ENCODE measurements at places on chromosomes 3 and 15.
A peak's percentile ranks its signal among the peaks of the same experiment; 100 is the strongest.

- DNase-seq, result no peak
Observed at GRCh38 chr3:59866076-59866475, 816.3 kb upstream of the CFAP20DC start.

- DNase-seq, result peak; percentile 9
Observed at GRCh38 chr15:73244333-73244732, 124.4 kb downstream of the HCN4 start.

DNA sequence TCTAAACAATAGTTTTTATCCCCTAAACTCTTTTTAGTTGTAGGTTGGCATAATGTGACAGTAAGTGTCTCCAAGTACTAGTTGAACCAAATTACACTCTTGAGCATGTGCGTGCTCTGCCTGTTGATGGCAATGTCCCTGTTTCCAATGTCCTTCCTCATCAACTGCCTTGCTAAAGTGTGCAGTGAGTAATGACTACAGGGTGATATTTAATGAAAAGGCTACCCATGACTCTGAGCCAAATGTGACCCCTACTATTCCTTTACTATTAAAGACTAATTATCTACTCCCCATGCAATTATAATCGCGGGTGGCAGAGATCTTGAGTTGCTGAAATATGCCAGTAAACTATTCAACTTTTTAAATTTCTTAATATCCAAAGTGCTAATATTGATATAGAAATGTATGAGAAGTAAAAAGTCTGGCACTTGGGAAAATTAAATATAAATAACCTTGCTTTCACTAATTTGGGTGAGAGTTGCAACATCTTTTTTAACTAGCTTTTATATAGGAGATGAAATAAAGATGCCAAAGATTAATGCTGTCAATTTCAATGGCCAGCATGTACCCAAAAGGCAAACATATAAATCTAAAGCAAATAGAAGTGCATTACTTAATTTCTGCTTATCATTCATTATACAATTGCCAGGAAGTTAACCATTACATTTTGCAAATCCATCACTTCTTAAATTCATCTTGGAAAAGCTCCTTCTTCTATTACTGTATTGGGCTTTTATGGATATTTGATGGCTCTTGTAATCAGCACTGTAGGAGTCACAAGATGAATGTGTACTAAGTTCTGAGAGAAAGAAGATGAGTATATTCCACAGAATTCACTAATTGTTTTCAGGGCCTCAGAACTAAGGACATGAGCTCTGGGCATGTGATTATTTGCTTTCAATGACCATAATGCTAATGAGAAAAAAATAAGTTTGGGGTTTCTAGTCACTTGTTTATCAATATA lies 518.2 kb upstream of the NAALADL2 start:
- no peak for DNase-seq

DNA sequence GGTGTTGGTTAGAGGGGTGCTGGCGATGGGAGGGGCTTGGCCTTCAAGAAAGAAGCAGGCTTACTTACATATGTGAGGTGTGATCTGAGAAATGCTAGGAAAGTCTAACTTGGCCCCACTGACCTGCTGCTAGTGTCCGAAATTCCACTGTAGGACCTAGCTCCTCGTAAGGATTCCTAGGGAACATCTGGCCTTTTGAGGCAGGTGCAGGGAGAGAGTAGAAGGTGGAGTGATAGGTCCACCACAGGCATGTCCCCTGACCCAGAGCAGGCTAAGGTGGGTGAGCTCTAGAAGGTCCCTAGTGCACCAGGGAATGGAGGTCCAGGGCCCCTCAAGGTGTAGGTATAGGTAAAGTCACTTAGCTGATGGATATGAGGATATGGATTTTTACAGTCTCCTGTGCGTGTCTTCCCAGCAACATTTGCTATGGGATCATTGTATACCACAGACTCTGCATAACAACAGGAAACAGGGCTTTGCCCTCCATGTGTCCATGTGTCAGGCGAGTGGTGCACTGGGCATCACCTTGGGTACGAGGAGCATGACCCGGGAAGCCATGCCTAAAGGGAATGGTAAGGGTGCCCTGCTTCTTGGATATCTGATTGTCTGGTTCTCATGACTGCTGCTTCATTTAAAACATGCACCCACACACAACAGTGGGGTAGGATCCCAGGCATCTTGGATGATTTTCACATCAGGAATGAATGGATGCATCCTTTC lies 32.6 kb downstream of the POMGNT2 start:
- DNase-seq, result no peak

DNA sequence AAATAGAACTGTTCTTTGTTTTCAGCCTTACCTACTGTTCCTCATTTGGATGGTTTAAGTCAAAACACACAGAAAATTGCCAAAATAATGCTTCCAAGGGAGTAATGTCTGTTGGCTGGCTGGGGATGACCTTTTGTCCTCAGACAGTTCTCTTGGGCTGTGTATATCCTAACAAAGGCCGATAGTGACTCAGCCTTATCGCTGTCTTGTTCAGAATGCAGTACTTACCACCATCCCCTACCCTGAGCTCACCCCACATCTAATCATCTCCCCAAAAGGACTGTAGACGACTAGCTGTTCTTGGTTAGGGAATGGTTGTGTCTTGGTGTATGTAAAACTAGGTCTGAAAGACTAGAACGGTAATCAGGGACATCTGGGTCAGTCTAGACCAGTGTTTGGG lies 35.0 kb downstream of the RAB11A start:
- DNase-seq, result no peak

- no peak for DNase-seq
Observed at GRCh38 chr3:123089611-123090331, 22.9 kb downstream of the PDIA5 start.

GRCh38 chr3:159982442-159982974 lies 6.1 kb upstream of the IL12A start:
- no peak for DNase-seq

DNA sequence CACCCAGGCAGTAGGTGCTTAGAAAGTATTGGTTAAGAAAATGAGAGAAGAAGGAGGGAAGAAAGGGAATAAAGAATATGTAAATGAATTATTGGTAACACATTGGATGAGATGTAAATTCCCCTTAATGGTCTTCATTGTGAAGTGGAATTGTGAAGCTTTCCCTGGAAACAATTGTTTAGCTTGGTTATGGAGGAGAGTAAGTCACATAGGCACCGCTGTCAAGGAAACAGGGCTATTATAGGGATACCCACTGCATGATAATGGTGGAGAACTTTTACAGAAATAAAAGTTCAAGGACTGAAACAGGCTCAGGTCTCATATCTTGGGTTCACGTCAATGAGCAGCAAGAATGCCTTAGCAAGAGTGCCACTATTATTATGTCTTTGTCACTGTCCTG lies 9.5 kb downstream of the SYNPR start:
- DNase-seq, result no peak

DNA sequence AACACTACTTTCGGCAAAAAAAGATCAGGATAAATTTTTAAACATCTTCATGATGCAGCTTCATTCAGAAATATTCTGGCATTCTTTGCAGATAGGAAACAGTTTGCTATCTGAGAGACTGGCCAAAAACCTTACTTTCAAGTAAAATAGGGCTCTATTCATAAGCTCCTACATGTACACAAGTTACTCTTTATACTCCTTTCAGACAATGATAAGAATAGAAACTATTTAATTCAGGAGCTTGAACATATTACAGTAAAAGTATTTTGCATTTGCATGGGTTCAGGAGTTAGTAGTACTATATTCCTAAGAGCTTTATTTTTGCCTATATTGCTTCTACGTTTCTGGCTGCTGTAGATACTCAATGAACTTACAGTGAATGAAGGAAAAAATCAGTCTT lies 70.5 kb downstream of the PLOD2 start:
- no peak for DNase-seq

- DNase-seq, result no peak
Observed at GRCh38 chr3:178036451-178037144, 499.6 kb upstream of the KCNMB2 start.

DNA sequence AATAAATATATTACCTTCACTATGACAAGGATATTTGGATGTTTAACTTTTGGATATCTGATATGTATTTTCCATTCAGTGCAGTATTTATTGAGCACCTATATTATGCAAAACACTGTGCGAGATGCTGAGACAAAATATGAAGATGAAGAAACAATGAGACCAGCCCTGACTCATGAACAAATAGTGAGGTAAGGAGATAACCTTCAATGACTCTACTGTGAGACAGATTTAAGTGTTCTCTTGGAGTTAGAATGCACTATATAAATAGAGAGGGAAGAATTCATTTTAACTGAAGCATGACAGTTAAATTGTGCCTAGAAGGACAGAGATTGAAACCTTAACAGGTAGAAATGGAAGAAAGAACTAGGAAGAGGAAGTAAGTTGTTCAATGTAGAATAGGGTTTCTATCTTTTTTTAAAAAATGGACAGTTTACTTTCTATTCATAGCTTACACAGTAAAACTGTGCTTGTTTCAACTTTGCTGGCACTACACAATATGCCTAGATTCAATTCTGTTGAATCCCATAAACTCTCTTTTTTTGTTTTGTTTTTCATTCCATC lies 124.2 kb downstream of the ZBTB20 start:
- no peak for DNase-seq

DNA sequence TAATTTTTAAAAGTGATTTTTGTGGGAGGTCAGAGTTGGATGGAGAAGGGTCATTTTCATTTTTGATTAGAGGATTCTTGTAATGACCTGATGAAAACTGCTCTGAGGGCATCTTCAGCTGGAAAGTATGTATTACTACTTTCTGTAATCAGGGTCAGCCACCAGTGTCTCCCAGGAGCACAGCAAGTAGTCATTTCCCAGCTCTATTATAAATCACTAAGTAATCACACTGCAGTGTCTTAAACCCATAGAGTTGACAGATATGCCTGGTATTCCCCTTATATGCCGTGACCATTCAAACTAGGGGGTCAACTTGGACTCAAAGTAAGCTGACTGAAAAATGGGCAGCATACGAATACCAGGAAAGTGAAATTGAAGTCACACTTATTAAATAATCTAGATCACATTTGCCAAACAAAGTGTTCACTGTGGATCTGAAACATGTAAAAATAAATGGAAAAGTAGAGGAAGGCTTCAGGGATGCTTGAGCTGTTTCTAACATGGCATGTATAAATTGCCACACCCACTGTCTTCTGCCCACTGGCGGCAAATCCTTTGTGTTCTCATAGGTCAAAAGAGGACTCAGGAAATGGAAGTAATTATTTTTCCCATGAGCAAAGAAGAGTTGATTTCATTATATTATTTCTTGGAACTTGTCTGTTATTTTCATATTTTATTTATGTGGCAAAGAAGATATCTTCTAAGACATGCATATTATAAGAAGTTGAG lies 105.7 kb downstream of the MBNL1 start:
- DNase-seq, result no peak

GRCh38 chr3:154059833-154060232 lies 61.4 kb upstream of the ARHGEF26 start:
- DNase-seq, result no peak

GRCh38 chr15:100879061-100879463 lies 569 bp upstream of the ALDH1A3 start:
- DNase-seq, result no peak

- DNase-seq, result no peak
Observed at GRCh38 chr3:145620002-145620401, 541.0 kb downstream of the PLOD2 start.

DNA sequence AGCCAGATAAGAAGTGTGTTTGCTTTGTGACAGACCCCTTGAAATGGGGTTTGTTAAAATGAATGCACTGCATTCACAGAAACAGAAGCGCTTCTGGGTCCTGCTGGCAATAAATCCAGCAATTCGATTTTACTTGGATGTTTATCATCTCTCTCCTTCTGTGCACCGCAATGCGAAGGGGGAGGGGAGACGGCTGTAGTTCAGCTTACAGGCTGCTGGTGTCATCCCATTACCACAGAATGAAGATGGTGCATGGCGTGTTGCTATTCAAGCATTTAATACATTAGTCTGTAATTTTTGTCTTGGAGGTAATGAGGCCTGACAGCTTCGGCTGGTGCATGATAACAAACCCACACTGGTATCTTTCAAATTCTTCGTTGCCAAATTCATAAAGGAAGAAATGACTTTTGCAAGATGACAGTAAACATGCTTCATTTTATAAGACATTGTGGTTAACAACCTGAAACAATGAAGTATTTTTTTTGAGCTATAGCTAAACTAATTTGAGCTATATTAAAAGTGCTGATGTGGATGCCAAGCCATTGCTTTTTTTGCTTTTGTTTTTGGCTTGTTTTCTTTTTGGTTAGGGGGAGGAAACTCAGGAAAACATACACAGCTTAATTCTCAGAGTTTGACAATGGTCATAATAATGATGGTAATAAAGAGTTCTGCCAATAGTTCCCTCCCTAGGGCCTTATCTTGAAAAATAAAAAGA lies 418.3 kb downstream of the OTOL1 start:
- no peak for DNase-seq

- DNase-seq, result no peak
Observed at GRCh38 chr15:70344666-70345065, 246.9 kb upstream of the TLE3 start.
